ENCODE measurements at places on chromosomes 7 and 10.

GRCh38 chr7:114889646-114890285 is 32.1 kb upstream of the MDFIC start:
- DNase-seq, result no peak

DNA sequence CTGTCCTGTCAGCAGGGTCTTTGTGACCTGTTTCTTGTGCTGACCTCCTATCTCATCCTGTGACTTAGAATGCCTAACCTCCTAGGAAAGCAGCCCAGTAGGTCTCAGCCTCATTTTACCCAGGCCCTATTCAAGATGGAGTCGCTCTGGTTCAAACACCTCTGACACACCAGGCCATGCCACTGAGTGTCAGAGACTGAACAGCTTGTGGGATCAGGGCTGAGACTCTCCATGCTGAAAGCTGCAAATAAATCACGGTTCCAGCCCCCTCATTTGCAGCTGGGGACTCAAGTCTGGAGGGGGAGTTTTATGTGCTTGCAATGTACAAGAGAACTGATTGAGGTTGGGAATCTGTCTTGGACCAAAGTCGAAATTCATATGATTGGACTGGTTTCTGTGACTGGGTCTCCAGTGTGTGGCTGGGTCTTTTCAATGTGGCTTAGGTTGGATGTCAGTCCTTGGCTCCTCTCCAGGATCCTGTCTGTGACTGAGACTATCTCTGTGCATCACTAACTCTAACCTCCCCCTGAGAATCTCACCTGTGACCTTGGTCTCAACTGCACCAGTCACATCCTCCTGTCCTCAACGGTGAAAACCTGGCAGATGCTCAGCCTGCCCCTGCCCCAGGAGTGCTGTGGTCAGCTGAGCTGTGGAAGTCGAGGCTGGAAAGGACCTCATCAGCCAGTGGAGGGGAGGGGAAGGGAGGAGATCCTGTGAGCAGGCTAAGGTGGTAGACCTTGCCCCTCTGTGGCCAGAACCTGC is 11.7 kb downstream of the PRF1 start:
- no peak for DNase-seq

GRCh38 chr7:22655781-22656180 is 71.2 kb upstream of the IL6 start:
- no peak for DNase-seq

GRCh38 chr10:53022611-53023088 is 250.1 kb upstream of the MBL2 start:
- no peak for DNase-seq

GRCh38 chr10:124669141-124669823 is 74.9 kb downstream of the FAM53B start:
- no peak for DNase-seq

GRCh38 chr10:93766918-93767317 is 9.2 kb downstream of the LGI1 start:
- no peak for DNase-seq
